ENCODE measurements at places on chromosomes 5 and 9.

- no peaks in the 10 kb centered on the region for H3K36me3 ChIP-seq
- H3K27me3 ChIP-seq, result no peaks in the 10 kb centered on the region
- H3K4me1 ChIP-seq, result peaks cover 24% of the 10 kb centered on the region
- H3K4me3 ChIP-seq, result no peak overlapping the region
- DNase-seq, result no peak
Measured at GRCh38 chr5:118529361-118530144, 458.8 kb downstream of the DTWD2 start.

- no peak for DNase-seq
- peaks cover 10% of the 10 kb centered on the region for H3K4me1 ChIP-seq
- H3K4me3 ChIP-seq, result no peak overlapping the region
- H3K27ac ChIP-seq, result no peak overlapping the region
Measured at GRCh38 chr5:40221796-40222195, 457.9 kb upstream of the PTGER4 start.

DNA sequence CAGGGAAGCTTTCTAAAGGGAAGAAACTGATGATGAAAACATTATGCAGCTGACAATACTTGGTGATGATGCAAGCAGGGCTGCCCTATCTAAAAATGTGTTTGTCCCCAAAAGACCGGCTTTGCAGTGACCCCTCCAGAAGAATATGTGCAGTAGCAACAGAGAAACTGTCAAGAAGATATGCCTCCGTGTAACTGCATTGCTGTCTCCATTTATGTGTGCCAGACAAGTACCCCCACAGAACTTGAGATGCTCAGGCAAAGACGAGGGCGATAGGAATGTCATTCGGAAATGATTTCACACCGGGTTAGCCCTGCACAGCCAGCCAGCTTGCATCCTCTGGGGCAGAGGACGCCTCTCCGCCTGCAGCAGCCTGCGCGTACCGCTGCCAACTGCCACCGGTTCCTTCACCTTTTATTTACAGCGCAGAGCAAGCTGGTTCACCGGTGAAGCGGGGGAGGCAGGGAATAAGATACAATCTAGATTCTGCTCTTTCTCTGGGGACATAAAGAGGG lies 2.0 kb downstream of the GABBR2 start:
- H3K4me3 ChIP-seq, result peak overlapping the region; percentile 64
- H3K27ac ChIP-seq, result no peak overlapping the region
- no peaks in the 10 kb centered on the region for H3K36me3 ChIP-seq
- DNase-seq, result no peak
- peaks cover 71% of the 10 kb centered on the region for H3K27me3 ChIP-seq

- no peak overlapping the region for H3K4me3 ChIP-seq
- DNase-seq, result no peak
- peaks cover 4% of the 10 kb centered on the region for H3K27me3 ChIP-seq
- peaks cover 60% of the 10 kb centered on the region for H3K36me3 ChIP-seq
- H3K4me1 ChIP-seq, result peaks cover 9% of the 10 kb centered on the region
- no peak overlapping the region for H3K27ac ChIP-seq
Measured at GRCh38 chr5:125310749-125311148, 564.3 kb upstream of the ZNF608 start.

DNA sequence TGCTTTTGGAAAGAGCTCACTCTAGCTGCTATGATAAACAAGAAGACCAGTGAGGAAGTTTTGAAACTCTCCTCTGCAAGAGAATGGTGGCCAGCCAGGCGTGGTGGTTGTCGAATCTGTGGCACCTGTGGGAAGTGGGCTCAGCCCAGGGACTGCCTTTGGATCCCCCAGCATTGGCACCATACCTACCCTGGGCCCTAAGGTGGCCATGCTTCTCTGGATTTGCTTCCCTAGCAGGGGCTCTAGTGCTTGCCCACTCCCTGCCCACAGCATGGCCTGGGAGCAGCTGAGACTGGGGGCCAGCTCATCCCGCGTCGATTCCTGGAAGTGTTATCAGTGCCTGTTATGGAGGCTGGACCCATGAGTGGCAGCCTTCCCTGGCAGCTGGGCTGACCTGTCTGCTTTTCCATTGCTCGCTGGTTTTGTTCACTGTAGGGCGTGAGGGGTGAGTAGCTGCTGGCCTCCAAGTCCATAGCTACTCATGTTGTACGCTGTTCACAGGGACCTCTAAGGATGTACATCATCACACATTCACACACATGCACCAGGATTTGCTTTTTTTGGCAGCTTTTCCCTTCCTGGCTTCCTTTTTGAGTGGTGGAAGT lies 2.3 kb downstream of the SLC22A4 start:
- DNase-seq, result no peak
- H3K4me1 ChIP-seq, result peaks cover 13% of the 10 kb centered on the region
- H3K27ac ChIP-seq, result no peak overlapping the region
- H3K27me3 ChIP-seq, result peaks cover 31% of the 10 kb centered on the region
- H3K36me3 ChIP-seq, result no peaks in the 10 kb centered on the region
- no peak overlapping the region for H3K4me3 ChIP-seq

- H3K27me3 ChIP-seq, result no peaks in the 10 kb centered on the region
- no peak for DNase-seq
- peak overlapping the region; percentile 97 for H3K4me3 ChIP-seq
- peaks cover 32% of the 10 kb centered on the region for H3K4me1 ChIP-seq
- H3K36me3 ChIP-seq, result peaks cover 80% of the 10 kb centered on the region
Measured at GRCh38 chr9:127447416-127448111, 3.6 kb downstream of the RPL12 start.

DNA sequence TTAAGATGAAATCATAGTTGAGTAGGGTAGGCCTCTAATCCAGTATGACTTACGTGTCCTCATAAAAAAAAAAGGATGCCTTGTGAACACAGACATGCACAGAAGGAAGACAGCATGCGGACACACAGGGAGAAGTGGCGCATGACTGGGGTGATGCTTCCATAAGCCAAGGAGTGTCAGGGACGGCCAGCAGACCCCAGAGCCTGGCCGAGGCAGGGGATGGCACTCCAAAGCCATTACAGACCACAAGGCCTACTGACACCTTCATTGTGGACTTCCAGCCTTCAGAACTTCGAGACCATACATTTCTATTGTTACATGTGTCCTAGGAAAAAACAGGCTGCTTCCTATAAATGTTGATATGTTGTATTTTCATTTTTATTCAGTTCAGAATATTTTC lies 19.9 kb downstream of the EHMT1 start:
- no peak overlapping the region for H3K4me3 ChIP-seq
- H3K27me3 ChIP-seq, result no peaks in the 10 kb centered on the region
- peaks cover 7% of the 10 kb centered on the region for H3K36me3 ChIP-seq
- no peak for DNase-seq

- peaks cover 18% of the 10 kb centered on the region for H3K27me3 ChIP-seq
- no peaks in the 10 kb centered on the region for H3K36me3 ChIP-seq
- DNase-seq, result no peak
- H3K4me1 ChIP-seq, result no peaks in the 10 kb centered on the region
- H3K4me3 ChIP-seq, result no peak overlapping the region
Measured at GRCh38 chr5:135085133-135085935, 51.3 kb upstream of the PITX1 start.

GRCh38 chr5:151642472-151643140 lies 44.1 kb downstream of the SPARC start:
- no peaks in the 10 kb centered on the region for H3K36me3 ChIP-seq
- H3K27me3 ChIP-seq, result peaks cover 15% of the 10 kb centered on the region
- H3K27ac ChIP-seq, result no peak overlapping the region
- no peak overlapping the region for H3K4me3 ChIP-seq
- no peaks in the 10 kb centered on the region for H3K4me1 ChIP-seq
- no peak for DNase-seq

- no peaks in the 10 kb centered on the region for H3K36me3 ChIP-seq
- no peaks in the 10 kb centered on the region for H3K27me3 ChIP-seq
- H3K27ac ChIP-seq, result no peak overlapping the region
- H3K4me3 ChIP-seq, result no peak overlapping the region
- H3K4me1 ChIP-seq, result no peaks in the 10 kb centered on the region
Measured at GRCh38 chr9:10168241-10168640, 444.6 kb downstream of the PTPRD start.

GRCh38 chr5:173718469-173718868 lies 102.0 kb upstream of the BOD1 start:
- H3K27me3 ChIP-seq, result no peaks in the 10 kb centered on the region
- H3K27ac ChIP-seq, result no peak overlapping the region
- H3K36me3 ChIP-seq, result no peaks in the 10 kb centered on the region
- DNase-seq, result no peak
- H3K4me3 ChIP-seq, result no peak overlapping the region

DNA sequence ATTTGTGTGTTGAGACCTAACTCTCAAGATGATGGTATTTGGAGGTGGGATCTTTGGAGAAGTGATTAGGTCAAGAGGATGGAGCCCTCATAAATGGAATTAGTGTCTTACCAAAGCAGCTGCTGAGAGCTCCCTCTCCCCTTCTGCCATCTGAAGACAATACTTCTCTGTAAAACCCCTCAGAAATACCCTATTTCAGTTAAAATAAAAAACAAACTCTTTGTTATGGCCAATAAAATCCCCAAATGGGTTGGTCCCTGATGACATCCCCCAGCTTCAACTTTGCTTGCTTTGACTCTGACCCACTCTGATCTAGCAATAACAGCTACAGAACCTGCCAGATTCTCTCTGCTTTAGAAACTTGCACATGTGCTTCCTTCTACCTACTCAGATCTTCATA lies 100.9 kb downstream of the SNCAIP start:
- no peak overlapping the region for H3K4me3 ChIP-seq
- no peak for DNase-seq
- H3K36me3 ChIP-seq, result no peaks in the 10 kb centered on the region
- no peak overlapping the region for H3K27ac ChIP-seq

DNA sequence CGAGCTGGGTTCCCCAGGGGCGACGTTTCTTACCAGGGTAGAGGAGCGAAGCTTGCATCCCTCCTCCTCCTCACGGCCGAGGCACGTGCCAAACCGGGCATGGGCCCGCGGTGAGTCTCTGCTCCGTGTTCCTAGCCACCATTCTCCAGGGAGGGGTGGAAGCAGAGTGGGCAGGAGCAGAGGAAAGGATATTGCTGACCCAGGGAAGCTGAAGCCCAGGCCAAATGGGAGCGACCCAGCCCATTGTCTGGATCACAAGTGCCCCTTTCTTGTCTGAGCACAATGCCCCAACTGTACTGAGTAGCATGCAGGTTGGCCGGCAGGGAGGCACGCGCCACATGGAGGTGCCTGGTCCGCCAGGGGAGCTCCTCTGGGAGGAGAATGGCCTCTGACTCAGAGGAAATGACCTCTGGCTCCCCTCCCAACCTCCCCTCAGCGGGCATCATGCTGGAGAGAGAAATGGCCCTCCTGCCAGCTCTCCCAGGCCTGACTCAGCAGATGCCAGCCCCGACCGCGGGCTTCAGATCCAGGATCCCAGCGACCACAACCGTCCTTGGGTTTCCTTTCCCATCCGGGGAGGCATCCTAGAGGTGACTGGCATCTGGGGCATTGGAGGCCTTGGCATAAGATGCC lies 1.1 kb downstream of the PRR7 start:
- H3K27ac ChIP-seq, result no peak overlapping the region
- DNase-seq, result peak; percentile 62
- H3K36me3 ChIP-seq, result no peaks in the 10 kb centered on the region
- H3K4me3 ChIP-seq, result peak overlapping the region; percentile 60
- peaks cover 43% of the 10 kb centered on the region for H3K27me3 ChIP-seq

DNA sequence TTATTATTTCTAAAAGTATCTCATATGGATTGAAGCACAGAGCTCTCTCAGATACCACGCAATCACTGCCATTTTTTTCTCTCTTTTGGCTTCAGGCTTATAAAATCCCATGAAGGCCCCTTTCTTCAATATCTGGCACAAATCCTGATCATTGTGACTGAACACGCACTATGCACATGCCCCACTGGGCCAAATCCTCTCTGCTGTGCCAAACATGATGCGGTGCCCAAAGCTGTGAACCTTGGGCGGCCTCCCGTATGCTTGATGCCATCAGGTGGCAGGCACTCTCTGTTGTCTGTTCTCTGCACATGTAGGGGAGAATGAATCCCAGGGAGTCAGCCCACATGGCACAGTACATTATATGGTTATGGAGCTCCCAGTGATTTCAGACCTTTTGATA lies 375.0 kb upstream of the RGMB start:
- H3K27me3 ChIP-seq, result no peaks in the 10 kb centered on the region
- DNase-seq, result no peak
- peaks cover 6% of the 10 kb centered on the region for H3K36me3 ChIP-seq
- H3K4me3 ChIP-seq, result no peak overlapping the region
- no peak overlapping the region for H3K27ac ChIP-seq

DNA sequence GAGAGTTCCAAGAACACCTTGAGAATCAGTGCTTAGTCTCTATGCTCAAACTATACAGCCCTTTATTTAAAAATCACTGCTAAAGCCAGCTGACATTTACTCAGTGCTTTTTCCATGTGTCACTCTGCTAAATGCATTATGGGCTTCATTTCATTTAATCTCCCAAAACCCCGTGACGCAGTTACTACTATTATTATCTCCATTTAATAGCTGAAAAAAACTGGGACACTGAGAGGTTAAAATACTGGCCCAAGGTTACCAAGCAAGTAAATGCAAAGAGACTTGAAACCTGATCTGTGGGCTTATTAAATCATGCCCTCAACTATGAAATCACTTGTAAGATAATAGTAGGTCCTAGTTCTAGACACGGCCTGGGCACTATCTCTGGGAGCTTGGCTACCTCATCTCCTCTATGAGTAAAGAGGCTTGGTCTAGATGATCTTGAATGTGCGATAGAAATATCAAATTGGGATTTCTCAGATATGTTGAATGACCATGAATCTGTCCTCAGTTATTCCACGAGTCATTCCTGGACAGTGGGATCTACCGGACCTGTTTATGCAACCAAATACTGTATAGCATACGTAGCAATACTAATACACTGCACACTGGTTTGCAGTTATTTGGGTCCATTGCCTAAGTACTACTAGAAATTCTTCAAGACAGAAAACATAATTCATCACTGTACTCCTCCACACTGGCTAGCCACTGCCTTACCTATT lies 32.3 kb downstream of the MARCHF11 start:
- peaks cover 7% of the 10 kb centered on the region for H3K36me3 ChIP-seq
- H3K4me1 ChIP-seq, result peaks cover 6% of the 10 kb centered on the region
- no peak overlapping the region for H3K4me3 ChIP-seq
- H3K27ac ChIP-seq, result no peak overlapping the region
- H3K27me3 ChIP-seq, result peaks cover 3% of the 10 kb centered on the region

DNA sequence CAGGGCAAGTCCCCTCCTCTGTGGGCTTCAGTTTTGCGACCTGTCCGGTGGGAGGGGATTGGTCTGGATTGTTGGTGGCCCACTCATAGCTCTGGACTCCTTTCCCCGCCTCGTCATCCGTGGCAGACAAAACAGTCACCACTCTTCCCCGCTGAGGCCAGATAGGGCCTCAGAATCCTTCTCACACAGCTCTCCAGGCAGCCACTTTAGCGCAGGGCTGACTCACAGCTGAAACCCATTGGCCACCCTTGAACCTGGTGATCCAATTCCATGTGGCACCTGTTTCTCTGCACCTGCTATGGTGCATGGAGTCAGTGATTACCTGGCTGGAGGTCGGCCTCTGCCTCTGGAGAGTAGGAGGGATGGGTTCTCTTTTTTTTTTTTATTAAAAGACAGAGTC lies 15.8 kb upstream of the CACFD1 start:
- no peak overlapping the region for H3K4me3 ChIP-seq
- no peak for DNase-seq
- H3K36me3 ChIP-seq, result no peaks in the 10 kb centered on the region
- no peak overlapping the region for H3K27ac ChIP-seq

- H3K36me3 ChIP-seq, result peaks cover 26% of the 10 kb centered on the region
- H3K4me1 ChIP-seq, result no peaks in the 10 kb centered on the region
- no peak overlapping the region for H3K27ac ChIP-seq
- H3K27me3 ChIP-seq, result no peaks in the 10 kb centered on the region
- H3K4me3 ChIP-seq, result no peak overlapping the region
Measured at GRCh38 chr5:173155912-173156311, 11.6 kb downstream of the BNIP1 start.

GRCh38 chr5:89255845-89256463 lies 373.0 kb upstream of the MEF2C start:
- peaks cover 9% of the 10 kb centered on the region for H3K36me3 ChIP-seq
- no peaks in the 10 kb centered on the region for H3K4me1 ChIP-seq
- DNase-seq, result no peak
- H3K4me3 ChIP-seq, result no peak overlapping the region
- no peaks in the 10 kb centered on the region for H3K27me3 ChIP-seq

GRCh38 chr9:3243683-3244082 lies 282.1 kb downstream of the RFX3 start:
- H3K4me3 ChIP-seq, result no peak overlapping the region
- peaks cover 16% of the 10 kb centered on the region for H3K4me1 ChIP-seq
- DNase-seq, result no peak
